ENCODE measurements at places on chromosomes 7 and 10.

GRCh38 chr10:73819513-73820093 lies 8.2 kb upstream of the NDST2 start:
- DNase-seq, result no peak

DNA sequence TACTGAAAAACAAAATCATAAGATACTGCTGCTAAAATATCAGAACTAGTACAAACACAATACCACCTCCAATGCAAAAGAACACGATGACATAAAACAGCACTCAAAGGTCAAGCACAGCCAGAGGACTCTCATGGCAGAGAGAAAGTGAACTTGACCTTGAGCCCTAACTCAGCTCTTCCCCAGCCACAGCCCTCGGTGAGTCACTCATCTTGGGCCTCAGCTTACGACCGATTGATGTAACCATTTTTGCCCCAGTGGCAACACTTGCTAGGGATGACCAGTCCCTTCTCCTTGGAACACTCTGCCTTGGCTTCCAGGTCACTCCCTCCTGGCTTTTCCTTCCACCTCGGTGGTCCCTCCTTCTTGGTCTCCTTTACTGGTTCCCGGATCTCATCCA lies 77.8 kb downstream of the JAZF1 start:
- no peak for DNase-seq

DNA sequence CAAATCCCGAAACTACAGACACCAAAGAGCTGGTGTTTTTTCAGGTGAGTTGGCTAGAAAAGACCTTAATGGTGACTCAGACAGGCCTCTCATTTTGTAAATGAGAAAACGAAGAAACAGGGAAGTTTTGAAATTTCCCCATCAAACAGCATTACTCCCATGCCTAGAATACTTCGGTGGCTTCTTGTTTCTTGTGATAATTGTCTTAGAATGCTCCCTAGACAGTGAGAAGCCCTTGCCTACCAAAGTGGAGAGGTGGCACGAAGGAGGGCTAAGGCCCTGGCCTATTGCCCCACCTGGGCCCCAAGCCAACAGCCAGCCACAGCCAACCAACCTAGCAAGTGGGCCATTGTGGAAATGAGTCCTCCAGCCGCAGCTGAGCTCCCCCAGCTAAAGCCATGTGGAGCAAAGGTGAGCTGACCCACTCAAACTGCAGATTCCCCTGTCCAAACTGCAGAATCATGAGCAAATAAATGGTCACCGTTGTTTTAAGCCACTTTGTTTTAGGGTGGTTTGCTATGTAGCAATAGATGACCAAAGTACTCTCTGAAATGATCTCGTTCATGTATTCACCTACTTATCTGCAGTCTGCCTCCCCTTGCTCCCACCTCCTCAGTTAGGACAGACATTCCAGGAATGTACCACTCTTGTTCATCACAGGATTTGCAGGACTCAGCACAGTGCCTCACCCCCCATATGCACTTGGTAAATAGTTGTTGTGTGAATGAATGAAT lies 97.7 kb upstream of the FGFR2 start:
- DNase-seq, result no peak

DNA sequence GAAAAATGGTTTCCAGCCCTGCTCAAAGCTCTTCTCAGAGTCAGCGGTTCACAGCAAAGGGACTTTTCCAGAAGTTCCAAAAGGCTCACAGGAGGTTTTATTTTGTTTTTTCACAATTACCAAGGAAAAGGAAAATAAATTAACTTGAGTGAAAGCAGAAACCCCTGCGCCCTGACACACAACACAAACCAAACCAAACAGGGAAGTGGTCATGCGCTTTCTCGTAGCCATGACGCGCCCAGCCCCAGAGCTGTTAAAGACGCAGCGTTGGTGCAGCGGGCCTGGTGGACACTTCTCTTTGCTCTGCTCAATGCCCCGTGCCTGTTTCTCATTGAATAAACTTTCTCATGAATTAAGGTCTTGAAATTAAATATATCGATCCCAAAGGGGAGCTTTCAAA lies 134.4 kb upstream of the LYZL2 start:
- no peak for DNase-seq

DNA sequence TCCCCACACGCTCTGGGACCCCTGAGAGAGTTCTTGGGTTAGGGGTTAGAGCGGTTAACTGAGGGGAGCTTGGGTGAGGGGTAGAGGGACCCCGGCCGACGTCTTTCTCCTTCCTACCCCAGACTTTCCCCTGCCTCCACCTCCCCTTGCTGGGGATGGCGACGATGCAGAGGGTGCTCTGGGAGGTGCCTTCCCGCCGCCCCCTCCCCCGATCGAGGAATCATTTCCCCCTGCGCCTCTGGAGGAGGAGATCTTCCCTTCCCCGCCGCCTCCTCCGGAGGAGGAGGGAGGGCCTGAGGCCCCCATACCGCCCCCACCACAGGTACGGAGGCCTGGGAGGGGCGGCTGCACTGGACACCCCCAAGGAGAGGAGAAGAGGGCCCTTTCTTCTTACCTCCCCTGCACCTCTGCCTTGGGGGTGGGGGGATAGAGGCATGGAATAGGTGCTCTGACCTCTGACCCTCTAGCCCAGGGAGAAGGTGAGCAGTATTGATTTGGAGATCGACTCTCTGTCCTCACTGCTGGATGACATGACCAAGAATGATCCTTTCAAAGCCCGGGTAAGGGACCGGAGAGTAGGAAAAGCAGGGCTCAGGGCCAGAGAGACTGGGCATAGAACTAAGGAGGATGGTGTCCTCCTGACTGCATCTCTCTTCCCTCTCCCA lies 1.1 kb downstream of the ZYX start:
- DNase-seq, result no peak

DNA sequence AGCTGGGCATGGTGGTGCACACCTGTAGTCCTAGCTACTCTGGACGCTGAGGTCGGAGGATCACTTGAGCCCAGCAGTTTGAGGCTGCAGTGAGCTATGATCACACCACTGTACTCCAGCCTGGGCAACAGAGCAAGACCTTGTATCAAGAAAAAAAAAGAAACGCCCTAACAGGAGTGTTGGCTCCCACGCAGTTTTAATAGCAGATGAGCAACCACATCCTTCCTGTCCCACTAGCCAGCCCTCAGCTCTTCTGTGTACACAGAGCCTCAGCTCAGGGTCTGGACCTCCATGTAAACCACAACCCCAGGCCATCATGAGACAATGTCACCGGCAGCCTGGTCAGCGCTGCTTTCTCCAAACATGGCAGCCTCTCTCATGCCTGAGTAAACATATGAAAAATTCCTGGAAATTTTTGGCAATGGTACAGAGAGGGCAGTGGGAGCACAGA lies 108.2 kb downstream of the PIP4K2A start:
- DNase-seq, result peak; percentile 41

- DNase-seq, result no peak
Measured at GRCh38 chr7:6181136-6181535, 91.3 kb downstream of the CYTH3 start.

DNA sequence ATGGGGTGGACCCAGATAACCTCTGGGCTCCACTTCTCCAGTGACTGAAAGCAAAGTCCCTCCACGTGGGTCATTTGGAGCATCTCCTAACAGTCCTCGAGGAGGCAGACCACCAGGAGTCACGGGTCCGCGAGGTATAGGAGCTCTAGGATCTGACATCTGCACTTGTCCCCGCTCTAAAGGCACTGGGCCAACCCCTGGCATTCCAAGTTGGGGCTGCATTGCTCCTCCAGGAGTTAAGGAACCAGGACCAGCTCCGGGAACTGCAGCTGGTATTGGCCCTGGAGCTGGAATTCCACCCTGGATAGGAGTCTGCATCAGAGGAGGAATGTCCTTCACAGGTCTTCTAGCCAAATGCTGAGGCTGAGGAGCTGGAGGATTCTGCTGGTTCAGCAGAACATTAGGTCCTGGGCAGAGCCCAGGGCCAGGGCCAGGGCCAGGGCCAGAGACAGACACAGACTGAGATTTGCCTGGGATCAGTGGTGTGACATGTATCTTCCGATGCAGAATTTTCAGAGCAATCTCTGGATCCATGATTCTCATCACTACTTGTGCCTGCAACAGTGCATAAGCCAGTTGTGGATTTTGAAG lies 827 bp downstream of the CSTF2T start:
- no peak for DNase-seq

- DNase-seq, result no peak
Measured at GRCh38 chr10:69486922-69487730, 35.9 kb downstream of the TSPAN15 start.

GRCh38 chr7:134562136-134562535 lies 13.2 kb downstream of the AKR1B15 start:
- DNase-seq, result peak; percentile 81
